CD8-positive, alpha-beta memory T cell (primary cell): ENCODE measurements at places on chromosomes 6 and 20. TPM values are rescaled to one million over a fixed set of nuclear protein-coding genes. Genes with fewer than 3 reads are reported as not detected.
A peak's percentile ranks its signal among the peaks of the same experiment; 100 is the strongest.

GRCh38 chr6:31676322-31676903, 4.5 kb downstream of the LY6G5C start:
- peaks cover 7% of the 10 kb centered on the region for H3K4me1 ChIP-seq
- DNase-seq: no peak
- no peaks in the 10 kb centered on the region for H3K27me3 ChIP-seq
- H3K4me3 ChIP-seq: no peak overlapping the region
- peaks cover 8% of the 10 kb centered on the region for H3K36me3 ChIP-seq

- no peaks in the 10 kb centered on the region for H3K27me3 ChIP-seq
- no peak for DNase-seq
- no peak overlapping the region for H3K27ac ChIP-seq
- no peaks in the 10 kb centered on the region for H3K36me3 ChIP-seq
- H3K4me3 ChIP-seq: no peak overlapping the region
These were observed 1.4 kb upstream of the STX11 start for GRCh38 chr6:144148886-144149285.

- DNase-seq: no peak
- H3K4me1 ChIP-seq: peaks cover 23% of the 10 kb centered on the region
- H3K27me3 ChIP-seq: no peaks in the 10 kb centered on the region
These were observed 100.6 kb downstream of the RAMACL start for GRCh38 chr6:166485651-166486535.

DNA sequence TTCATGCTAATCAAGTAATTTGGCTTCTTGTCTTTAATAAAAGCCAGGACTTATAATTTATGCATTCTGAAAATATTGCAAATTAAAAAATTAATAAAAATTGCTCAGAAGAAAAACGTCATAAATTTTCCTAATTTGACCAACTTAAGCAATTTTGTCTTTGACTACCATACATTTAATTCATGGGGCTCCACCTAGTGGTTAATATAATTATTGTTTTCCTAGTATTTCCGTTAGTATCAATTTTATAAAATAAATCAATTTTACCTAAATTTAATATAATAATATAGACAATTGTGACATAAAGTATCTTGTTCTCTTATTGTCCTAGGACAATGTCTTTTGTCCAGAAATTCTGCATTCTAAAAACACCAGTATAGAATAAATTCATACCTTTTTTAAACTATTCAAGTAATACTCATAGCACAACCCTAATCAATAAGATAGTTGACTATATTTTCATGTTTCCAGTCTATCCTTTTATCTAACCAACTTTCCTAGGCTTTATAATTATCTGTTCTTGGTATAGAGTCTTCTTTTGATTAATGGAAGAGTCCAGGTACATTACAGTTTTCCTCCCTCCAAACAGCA, 319.9 kb downstream of the TRDN start:
- no peak for DNase-seq
- no peak overlapping the region for H3K4me3 ChIP-seq
- H3K36me3 ChIP-seq: no peaks in the 10 kb centered on the region
- no peaks in the 10 kb centered on the region for H3K4me1 ChIP-seq
- H3K27me3 ChIP-seq: no peaks in the 10 kb centered on the region

DNA sequence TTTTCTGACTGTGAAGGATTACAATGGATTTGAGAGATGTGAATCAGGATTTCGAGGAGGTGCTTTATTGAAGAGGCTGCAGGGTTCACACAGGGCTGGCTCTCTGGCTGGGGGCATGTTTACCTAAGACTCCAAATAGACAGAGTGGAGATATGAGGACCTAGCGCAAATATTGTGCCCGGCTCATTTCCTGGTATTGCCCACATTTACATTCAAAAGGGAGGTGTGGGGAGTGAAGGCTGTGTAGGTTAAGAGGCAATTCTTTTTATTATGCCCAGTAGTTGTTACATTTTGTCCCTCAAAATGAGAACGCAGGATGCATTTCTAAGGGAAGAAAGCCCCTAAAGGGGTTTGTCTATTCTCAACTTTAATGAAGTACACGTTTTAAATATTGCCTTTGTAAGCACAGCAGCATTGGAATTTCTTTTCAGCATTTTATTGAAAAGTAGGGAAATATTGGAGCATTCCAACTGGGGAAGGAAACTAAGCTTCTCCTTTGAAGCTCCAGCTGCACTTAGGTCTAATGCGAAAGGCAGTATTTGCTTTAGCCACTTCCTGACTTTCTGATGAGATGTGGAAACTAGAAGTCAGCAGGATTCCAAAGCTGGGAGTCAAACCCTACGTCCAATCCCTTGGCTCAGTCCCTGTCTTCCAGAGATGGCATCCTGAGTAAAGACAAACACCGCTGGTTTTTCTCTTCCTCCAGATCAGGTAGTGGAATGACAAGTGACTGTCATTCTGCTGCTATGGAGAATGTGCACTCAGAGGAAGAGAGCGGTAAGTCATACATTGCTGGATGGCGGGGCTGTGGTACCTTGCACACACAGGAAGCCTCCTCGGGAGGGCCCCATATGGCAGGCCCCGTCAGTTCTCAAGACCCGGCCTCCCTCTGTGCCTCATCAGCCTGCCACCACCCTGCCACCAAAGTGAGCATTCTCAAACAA, 70.7 kb downstream of the MYB start:
- no peaks in the 10 kb centered on the region for H3K27me3 ChIP-seq
- H3K4me3 ChIP-seq: no peak overlapping the region
- no peaks in the 10 kb centered on the region for H3K36me3 ChIP-seq
- no peaks in the 10 kb centered on the region for H3K4me1 ChIP-seq
- H3K27ac ChIP-seq: no peak overlapping the region
- DNase-seq: no peak

DNA sequence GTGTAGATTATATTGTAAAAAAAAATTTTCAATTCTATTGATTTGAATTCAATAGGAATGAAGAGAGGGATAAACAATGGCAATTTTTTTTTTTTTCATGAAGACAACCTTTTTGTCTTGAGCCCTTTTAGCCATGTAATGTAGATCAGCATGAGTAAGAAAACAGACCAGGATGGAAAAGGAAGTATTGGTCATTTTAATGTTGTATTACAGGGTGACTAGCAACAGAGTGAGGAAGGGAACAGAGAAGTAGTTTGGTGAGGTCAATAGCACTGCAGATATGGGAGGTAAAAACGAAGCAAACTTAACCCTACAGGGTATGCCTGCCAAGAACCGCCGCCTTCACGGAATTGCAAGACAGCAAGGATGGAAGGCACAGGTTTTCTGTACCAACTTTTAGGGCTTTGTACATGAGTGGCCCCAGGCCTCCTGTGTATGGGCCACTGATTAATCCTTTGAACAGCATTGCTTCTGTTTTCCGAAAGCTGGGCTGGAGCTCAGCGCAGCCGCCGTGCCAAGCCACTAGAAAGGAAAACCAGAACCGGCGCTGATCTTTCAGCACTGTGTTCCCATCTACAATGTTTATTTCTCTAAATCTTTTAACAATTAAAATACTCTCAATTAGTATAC, 383.7 kb downstream of the CENPW start:
- H3K4me3 ChIP-seq: no peak overlapping the region
- no peak overlapping the region for H3K27ac ChIP-seq
- H3K27me3 ChIP-seq: no peaks in the 10 kb centered on the region

GRCh38 chr20:10984913-10985312, 311.1 kb upstream of the JAG1 start:
- H3K4me3 ChIP-seq: no peak overlapping the region
- H3K27me3 ChIP-seq: no peaks in the 10 kb centered on the region
- H3K4me1 ChIP-seq: no peaks in the 10 kb centered on the region
- H3K36me3 ChIP-seq: no peaks in the 10 kb centered on the region

GRCh38 chr20:25296094-25297093, 48.5 kb downstream of the PYGB start:
- H3K4me3 ChIP-seq: no peak overlapping the region
- no peak for DNase-seq
- no peaks in the 10 kb centered on the region for H3K27me3 ChIP-seq
- no peaks in the 10 kb centered on the region for H3K4me1 ChIP-seq
- H3K36me3 ChIP-seq: no peaks in the 10 kb centered on the region

GRCh38 chr6:32369660-32370059, 2.0 kb downstream of the TSBP1 start:
- H3K27me3 ChIP-seq: peaks cover 5% of the 10 kb centered on the region
- H3K4me1 ChIP-seq: no peaks in the 10 kb centered on the region
- no peak for DNase-seq
- no peak overlapping the region for H3K27ac ChIP-seq

GRCh38 chr6:68572975-68573374, 62.1 kb upstream of the ADGRB3 start:
- no peaks in the 10 kb centered on the region for H3K36me3 ChIP-seq
- H3K4me1 ChIP-seq: no peaks in the 10 kb centered on the region
- H3K4me3 ChIP-seq: no peak overlapping the region
- H3K27ac ChIP-seq: no peak overlapping the region
- no peak for DNase-seq
- no peaks in the 10 kb centered on the region for H3K27me3 ChIP-seq

DNA sequence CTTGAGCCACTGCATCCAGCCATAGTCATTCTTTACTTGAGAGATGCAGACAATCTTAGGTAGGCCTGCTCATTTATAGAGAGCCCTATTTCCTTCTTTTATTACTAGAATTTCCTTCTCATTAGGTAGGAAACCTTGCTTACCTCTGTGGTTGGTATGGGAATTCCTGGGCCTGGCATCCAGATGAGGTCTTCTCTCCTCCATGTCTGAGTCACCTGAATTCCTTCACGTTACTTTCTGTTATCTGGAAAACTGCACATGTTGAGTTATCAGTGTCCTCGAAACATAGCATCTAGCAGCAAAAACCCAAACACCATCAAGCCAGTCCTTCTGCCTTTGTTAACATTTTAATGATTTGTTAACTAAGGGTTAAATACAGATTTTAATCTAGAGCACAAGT, 2.2 kb downstream of the ZNFX1 start:
- peaks cover 64% of the 10 kb centered on the region for H3K4me1 ChIP-seq
- peak overlapping the region; percentile 10 for H3K4me3 ChIP-seq
- no peak for DNase-seq
- no peaks in the 10 kb centered on the region for H3K27me3 ChIP-seq

SNAP91 gene
- not detected for total RNA-seq

DAAM2 gene
- total RNA-seq: not detected

PABPC1L gene
- total RNA-seq: 61.1 TPM

CTAGE9 gene
- total RNA-seq: not detected

SCRT2 gene
- total RNA-seq: not detected
